ENCODE measurements at places on chromosomes 5 and 9. TPM values are rescaled to one million over a fixed set of nuclear protein-coding genes. Genes with fewer than 3 reads are reported as not detected.

DNA sequence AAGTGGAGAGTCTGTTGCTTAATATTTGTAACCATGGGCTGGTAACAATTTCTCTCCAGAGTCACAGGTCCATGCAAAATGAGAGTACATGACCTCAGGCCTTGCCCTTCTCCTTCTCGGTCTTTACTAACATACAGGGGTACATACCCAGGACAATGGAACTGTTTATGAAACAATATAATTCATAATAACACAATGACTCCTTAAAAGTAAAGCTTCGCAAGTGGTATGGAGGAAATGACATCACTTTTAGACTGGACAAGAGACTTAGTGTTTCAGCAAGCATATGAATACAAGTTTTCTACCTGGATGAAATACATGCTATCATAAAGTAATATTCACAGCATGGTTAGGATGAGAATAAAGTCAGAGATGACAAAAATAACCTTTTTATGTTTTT is 386.6 kb downstream of the PLK2 start:
- DNase-seq = no peak

CCDC192 gene
- total RNA-seq = 2.7 TPM

GRCh38 chr5:12799165-12799564 is 894.9 kb upstream of the CTNND2 start:
- no peak for DNase-seq

SPINK13 gene
- not detected for total RNA-seq

PCDHAC2 gene
- 1.9 TPM for total RNA-seq

DNA sequence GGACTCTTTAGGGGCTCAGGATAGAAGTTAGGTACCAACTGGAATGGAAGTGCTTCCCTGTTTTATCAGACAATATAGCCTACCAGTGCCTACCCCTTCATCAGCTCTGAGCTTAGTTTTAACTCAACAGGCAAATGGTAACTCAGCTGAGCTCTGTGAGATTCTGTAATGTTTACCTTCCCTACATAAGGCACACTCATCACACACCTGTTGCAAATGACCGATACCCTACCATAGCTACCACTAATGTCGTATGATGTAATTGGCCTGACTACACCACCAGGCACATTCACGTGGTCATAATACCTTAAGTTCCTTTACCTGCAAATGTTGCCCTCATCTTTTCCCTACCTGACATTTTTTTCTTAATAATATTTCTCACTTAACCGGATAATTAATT is 254.8 kb downstream of the ADGRV1 start:
- DNase-seq = no peak

Measured in neural progenitor cell (in vitro differentiated cells).